ENCODE measurements at places on chromosomes 7 and 10.
A peak's percentile ranks its signal among the peaks of the same experiment; 100 is the strongest.

DNA sequence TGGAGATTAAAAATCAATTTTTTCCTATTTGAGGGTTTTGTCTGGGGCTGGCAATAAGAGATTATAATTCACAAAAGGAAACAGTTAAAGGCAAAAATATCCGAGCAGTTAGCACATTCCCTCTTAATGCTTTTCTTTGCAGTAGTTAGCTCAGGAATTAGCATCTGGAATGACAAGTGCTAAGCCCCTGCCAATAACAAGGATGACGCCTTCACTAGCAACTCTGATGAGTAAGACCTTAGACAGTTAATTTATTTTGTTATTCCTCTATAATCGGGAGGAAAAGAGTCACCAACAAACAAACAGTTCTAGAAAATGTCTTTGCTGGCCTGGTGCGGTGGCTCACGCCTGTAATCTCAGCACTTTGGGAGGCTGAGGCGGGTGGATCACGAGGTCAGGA, 151.3 kb downstream of the TRIL start:
- DNase-seq, result no peak

DNA sequence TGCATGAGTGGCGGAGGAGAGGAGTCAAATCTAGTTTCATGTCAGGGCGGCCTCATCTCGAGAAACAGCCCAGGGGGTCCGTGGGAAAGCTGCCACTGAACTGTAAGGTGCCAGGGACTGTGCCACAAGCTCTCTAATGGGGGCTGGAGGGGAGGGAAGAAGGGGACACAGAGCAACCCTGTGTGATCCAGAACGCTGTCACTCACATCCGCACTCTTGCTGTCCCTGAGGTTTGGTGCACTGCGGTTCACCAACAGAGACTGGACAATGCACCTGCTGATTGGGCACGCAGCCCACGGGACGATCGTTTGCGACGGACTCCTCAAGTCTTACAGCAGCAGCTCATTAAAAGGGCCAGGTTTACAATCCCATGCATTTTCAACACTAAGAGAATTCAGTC, 47.7 kb downstream of the AMZ1 start:
- no peak for DNase-seq

DNA sequence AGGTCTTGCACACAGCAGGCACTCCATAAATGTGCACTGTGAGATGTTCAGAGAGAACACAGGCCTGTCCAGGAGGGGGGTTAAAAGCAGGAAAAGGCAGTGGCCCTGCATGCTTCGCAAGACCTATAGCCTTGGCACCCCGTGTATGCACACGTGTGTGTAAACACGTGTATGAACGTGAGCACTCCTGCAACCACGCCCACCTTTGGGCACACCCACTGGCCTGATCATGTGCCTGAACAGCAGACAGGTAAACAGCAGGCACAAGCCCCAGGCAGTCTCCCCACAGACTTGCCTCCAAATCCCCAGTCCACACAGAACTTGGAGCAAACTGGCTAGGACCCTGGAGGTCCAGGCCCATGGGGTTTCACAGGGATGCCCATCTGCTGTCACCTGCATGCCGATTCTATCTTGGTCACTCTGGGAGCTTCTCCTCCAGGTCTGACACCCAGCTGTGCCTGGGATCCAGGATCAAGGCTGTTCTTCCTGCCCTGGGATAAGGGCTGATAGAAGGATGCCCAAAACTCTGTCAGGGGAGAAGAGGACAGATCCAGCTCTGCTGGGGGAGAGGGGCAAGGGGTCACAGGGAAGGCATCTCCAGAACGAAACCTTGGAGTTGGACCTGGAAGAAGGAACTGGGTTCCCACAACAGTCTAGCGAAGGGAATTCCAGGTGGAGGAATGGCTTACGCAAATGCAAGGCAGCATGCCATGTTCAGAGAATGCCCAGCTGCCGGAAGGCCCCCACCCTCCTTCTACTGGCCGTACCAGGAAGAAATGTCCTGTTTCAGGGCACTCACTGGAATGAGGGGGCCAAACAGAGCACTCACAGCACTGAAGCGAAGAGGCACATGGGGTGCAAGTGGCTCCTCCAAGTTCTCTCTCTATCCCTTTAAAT, 14.3 kb upstream of the ZMIZ1 start:
- no peak for DNase-seq

DNA sequence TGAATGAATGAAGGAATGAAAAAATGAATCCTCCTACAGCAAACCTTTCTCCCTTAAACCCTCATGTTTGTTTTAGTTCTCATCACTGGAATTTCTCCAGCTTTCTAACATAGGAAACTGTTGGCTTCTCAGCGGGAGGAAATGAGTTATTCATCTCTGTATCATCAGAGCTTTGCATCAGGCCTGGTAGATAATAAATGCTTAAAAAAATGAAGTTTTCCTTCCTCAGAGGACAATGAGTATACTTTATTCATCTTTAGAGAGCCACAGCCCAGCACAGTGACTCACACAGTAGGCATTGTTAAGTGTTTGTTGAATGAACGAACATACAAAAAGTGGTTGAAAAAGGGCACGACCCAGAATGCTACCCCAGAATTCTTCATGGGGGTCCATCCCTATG, 62.6 kb downstream of the COL13A1 start:
- DNase-seq, result no peak

- DNase-seq, result no peak
These were observed 88.6 kb downstream of the ATXN7L1 start for GRCh38 chr7:105787793-105788192.

- DNase-seq, result no peak
These were observed 50.3 kb upstream of the EGR2 start for GRCh38 chr10:62866451-62866850.

DNA sequence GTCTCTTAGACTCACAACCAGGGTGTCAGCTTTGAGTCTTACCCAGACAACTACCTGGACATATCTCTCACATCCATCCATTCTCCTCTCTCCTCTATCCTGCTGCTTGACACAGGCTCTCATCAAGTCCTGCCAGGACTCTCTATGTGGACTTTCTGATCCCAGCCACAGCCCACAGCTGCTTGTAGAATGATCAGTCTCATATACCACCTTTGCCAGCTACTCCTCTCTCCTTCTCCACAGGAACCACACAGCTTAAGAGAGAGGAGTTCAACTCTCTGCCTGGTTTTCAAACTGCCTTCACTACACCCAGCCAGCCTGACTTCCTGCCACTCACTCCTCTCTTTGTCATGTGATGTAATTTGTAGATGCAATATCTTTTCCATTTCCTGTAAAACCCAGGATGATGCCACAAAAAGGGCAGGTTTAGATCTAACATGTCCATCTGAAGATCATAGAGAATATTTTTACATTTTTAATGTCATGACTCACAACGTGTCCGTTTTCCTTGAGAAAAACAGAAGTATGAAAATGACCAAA, 154.0 kb downstream of the RAB11FIP2 start:
- DNase-seq, result no peak

GRCh38 chr7:116806046-116806944, 56.1 kb upstream of the CAPZA2 start:
- no peak for DNase-seq

- DNase-seq, result no peak
These were observed 72.1 kb upstream of the EGFR start for GRCh38 chr7:54946764-54947163.

DNA sequence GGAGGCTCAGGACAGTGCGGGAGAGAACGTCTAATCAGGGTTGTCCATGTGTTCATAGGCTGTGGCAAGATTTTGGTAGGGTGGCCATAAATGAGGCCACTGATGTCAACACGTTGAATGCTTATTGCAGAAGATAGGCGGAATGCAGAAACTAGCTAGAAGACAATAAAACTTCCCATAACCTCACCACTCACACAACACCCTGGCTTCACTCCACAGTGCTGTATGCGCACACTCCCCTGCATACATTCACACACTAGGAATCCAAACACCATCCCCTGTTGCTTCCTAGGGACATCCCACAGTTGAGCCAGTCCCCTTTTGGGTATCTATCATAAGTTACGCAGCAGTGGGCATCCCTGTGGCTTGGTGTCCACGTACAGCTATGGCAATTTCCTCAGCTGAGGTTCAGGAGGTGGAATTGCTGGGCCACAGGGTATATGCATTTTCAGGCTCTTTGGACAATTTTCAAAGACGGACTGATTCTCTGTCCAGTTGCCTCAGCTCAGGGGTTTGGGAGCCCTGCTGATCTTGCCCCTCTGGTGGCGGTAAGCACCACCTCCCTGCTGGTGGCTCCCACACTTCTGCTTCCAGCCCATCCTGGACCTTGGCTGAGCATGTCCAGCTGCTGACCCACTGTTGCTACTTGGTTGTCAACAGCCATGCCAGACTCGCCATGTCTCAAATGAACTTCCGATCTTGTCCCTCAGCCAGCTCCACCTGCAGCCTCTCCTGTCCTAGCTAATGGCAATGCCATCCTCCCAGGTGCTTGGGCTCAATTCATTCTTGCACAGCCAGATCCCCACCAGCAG, 36.4 kb downstream of the CDH23 start:
- DNase-seq, result no peak

DNA sequence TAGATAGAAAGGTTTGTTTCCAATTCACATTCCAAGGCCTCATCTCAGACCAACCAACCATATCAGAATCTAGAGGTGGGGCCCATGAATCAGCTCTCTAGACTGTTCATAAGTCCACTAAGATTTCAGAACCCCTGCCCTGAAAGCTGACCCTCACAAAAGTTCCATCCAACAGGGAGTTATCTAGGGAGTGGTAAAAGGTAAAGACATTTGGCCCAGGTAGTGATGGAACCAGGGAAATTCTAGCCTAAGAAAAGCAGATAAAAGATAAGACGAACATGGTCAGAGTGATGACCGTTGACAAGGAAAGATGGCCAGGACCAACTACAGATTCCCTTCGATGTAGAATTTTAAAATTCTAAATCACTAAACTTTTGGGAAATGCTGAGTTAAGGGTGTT, 198.0 kb upstream of the NEBL start:
- DNase-seq, result no peak

- DNase-seq, result no peak
These were observed 265.6 kb upstream of the FOXK1 start for GRCh38 chr7:4416396-4417056.

DNA sequence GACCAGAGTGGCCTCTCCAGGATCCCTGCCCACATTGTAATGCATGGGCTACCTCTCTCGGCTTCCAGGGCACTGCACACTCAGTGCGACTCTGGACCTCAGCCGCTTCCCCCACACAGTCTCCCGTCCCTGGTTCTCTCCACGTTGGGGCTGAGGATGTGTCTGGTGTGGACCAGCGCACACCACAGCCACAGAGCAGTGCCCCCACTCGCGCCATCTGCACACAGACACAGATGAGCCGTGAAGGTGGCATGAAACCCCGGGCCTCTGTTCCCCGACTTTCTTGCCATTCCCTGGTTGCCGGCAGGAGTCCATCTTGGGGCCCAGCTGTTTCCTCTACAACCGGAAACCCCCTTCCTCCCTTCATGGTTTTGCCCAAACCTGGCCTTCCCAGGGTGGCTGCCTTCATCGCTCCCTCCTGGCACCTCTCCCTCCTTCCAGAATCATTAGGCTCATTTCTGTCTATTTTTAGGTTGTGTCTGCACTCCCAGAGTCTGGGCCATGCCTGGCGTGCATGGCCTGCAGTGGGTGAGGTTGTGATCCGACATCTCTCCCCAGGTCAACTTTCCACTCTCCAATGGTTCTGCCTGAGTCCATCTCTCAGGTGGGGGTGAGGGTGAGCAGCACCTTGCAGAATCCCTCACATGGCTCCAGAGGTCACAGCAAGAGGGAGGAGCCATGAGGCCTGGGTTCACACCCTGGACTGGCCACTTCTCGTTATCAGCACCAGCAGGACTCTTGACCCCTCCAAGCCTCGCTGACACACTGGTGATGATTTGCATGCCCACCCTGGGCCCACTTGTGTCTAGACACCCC, 10.1 kb downstream of the RASGEF1A start:
- no peak for DNase-seq

GRCh38 chr7:121282129-121282528, 46.7 kb upstream of the WNT16 start:
- DNase-seq, result no peak

DNA sequence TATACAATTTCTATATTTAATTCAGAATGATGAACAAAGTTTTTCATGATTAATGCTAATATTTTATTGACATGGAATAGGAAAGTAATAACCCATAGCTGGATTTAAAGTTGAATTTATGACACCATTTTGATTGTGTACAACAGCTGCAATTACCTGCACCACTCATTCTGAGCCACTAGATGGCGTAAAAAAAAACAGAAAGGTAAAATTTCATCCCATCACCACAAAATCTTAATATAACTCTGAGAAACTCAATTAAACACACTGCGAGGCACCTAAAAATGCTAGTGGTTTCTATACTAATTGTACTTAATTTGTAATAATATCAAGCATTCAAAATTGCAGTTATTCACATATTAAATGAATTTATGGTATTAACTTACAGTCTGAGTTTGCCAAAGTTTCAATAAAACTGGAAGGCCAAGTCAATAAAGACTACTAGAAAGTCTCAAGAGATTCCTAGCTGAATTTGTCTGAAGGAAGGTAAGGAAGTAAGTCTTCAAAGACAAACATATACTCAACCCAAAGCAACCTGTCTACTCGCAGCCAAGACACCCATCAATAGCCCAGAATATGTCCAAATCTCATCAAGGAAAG, 182.5 kb downstream of the SKAP2 start:
- no peak for DNase-seq

DNA sequence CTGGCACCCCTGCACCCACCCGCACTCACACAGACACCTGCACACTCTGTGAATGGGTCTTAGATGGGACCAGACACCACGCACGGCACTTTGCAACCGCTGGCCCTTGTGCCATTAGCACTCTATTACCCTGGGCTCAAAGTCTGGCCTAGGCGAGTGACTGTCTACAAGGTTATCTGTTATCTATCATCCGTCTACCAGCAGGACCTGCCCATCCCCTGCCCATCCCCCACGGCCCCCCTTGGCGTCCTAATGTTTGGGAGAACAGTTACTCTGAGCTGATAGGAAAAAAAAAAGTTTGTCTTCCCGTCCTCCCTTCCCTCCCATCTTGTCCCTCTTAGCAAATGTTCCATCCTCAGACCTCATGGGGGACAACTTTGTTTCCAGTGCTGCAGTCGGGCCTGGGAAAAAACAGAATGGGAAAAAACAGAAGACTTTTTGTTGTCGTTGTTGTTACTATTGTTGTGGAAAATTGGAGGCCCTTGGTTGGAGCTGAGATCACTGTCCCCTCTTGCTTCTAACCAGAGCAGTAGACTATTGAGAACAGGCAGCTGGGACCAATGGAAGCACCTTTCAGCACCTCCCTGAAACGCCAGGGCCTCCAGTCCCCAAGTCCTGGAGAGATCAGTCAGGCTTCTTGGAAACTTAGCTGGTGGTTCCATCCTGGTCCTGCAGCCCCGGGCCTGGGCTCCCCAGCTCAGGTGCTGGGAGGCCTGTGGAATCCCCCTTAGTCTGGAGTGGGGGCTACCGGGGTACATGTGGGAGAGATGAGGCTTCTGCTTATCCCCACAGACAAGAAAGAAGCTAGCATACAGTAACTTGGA, 12.2 kb downstream of the UNCX start:
- no peak for DNase-seq

- peak; percentile 58 for DNase-seq
These were observed 122.7 kb upstream of the PRSS1 start for GRCh38 chr7:142626420-142627035.

GRCh38 chr10:78378192-78378591, 344.5 kb downstream of the RPS24 start:
- no peak for DNase-seq

GRCh38 chr10:112907893-112908292, 42.2 kb upstream of the TCF7L2 start:
- no peak for DNase-seq

All from activated T-cell treated with anti-CD3 and anti-CD28 coated beads for 24 hours (primary cell).